ENCODE measurements at places on chromosomes 2 and 18.

DNA sequence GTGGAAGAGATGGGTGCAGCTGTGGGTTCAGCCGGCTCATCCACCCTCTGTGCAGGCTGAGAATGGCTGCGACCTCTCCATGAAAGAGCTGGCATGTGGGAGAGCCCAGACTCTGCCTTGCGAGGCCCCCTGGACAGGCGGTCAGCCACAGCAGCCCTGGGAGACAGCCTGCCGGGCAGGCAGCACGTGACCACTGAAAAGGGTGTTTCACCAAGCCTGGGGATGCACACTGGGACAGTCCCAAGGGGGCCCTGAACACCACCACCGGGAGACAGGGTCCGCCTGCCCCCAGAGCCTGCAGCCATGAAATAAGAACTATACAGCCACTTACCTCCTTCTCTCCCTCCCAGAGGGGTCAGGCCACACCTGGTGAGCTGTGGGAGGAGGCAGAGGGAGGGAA is 11.5 kb downstream of the RFX8 start:
- no peak for DNase-seq

DNA sequence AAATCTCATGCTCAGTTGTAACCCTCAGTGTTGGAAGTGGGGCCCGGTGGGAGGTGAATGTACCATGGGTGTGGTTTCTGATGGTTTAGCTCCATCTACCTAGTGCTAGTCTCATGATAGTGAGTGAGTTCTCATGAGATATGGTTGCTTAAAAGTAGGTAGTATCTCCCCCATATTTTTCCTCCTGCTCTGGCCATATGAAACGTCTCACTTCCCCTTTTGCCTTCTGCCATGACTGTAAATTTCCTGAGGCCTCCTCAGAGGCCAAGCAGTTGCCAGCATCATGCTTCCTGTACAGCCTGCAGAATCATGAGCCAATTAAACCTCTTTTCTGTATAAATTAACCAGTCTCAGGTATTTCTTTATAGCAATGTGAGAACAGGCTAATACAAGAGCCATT is 62.8 kb upstream of the RNF152 start:
- DNase-seq = no peak

DNA sequence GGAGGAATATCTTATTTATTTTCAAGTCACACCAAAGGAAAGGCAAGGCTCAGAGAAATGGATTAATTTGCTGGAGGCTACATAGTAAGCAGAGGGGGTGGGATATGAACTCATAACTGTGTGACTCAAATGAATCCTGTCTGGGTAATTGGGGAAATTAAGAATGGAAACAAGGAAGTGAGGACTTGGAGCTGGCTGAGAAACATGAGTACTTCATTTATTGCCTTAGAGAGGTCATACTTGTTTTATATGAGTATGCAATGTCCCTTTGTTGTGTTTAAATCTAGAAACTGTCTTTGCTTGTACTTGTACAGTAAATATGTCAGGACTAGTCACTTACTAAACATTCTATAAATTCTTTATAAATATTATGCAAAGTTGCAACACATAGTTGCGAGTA is 2166.7 kb upstream of the PIK3C3 start:
- DNase-seq = no peak

GRCh38 chr2:196229013-196229412 is 57.6 kb upstream of the STK17B start:
- DNase-seq = no peak

- DNase-seq = no peak
These were observed 222.7 kb downstream of the CD226 start for GRCh38 chr18:69725009-69725408.

GRCh38 chr2:207956771-207957170 is 68.6 kb downstream of the PLEKHM3 start:
- no peak for DNase-seq

- no peak for DNase-seq
These were observed 2.2 kb upstream of the SSB start for GRCh38 chr2:169796441-169796840.

GRCh38 chr2:212537726-212538304 is 787 bp downstream of the ERBB4 start:
- peak; percentile 13 for DNase-seq

DNA sequence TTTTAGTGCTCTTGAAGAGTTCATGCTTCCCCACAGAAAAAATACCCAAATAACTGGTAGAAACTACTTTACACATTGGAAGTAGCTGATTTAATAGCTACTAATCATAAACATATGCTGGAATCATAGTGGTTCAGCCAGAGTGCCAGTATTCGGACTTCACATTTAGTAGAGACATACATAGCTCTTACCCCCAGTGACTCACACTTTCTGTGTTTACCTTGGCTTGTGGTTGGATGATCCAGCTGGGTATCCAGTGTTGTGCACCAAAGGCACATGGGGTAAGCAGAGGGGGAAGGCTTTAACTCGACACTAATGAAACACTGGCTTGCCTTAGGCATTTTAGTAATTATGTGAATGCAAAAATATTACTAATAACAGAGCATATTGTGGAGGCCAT is 18.1 kb downstream of the ARHGAP28 start:
- no peak for DNase-seq

DNA sequence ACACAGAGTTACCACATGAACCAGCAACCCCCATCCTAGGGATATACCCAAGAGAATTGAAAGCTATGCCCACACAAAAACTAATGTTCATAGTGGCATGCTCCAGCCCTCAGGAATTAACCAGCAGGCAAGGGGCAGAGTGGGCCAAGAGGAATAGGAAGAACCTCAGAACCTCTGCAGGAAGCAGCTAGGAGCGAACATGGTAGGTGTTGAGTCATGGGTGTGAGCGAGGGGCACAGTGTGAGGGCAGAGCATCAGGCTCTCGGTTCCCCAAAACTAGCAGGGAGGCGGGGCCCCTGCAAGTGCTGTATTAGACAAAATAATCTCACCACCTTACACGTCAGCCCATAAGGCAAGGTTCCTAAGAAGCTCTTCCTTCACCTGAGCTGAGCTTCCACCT is 5.6 kb upstream of the RUFY4 start:
- DNase-seq = peak; percentile 68

- no peak for DNase-seq
These were observed 508.7 kb upstream of the FAM98A start for GRCh38 chr2:34107811-34108210.

- DNase-seq = no peak
These were observed 23.9 kb upstream of the CEP68 start for GRCh38 chr2:65032019-65032975.

GRCh38 chr2:23635442-23636340 is 250.7 kb downstream of the KLHL29 start:
- no peak for DNase-seq

GRCh38 chr2:205086662-205087061 is 541.4 kb downstream of the PARD3B start:
- DNase-seq = no peak

DNA sequence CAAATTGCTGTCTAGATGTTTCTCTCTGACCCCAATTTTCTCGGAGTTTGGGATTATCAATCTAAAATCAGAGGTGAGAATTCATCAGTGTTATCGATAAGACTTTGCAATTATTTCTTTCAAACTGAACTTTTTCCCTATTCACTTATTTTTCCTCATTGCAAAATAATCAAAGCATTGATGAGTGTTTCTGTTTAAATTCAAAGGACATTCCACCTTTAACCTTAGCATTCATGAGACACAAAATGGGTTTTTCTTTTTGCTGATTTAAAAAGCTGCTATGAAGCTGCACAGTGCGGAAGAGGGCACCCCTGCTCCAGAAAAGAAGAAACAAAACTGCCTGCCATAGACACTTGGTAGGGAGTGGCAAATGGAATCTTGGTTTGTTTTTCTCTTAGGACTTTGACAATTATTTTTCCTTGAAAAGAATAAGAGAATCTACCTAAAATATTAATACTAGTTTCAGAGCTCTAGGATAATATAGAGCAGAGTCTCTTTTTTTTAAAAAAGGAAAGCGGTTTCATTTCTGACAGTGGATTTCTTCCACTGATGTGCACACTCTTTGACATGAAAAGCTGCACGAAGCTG is 203.4 kb downstream of the TGIF1 start:
- DNase-seq = no peak

GRCh38 chr2:174740721-174741120 is 23.6 kb downstream of the CHRNA1 start:
- no peak for DNase-seq

Data from GM10248 (cell line).